ENCODE measurements at places on chromosomes 2 and 18. TPM values are rescaled to one million over a fixed set of nuclear protein-coding genes. Genes with fewer than 3 reads are reported as not detected.

DNA sequence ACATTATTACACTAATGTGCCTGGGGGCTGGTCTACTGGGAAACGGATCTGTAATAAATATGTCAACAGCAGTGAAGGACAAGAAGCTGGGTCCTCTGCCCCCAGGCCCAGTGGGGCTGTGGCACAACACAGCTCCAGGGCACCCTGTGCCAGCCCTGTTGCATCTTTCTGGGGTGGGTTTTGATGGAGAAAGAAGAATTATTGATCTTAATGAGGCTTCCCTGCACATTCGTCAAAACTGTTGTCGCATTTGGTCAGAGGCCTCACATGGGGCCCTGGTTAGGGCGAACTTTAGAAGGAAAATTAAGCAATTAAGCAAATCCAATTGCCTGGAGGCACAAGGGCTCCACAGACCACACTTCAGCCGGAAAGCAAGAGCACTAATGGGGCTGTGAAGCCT is 30.0 kb upstream of the TWIST2 start:
- no peak for DNase-seq

SERPINB11 gene
- total RNA-seq = not detected

ALPG gene
- total RNA-seq = not detected

- DNase-seq = no peak
Observed at GRCh38 chr18:69617888-69618287, 217.2 kb downstream of the DOK6 start.

GRCh38 chr2:238942080-238942725 is 94.3 kb downstream of the TWIST2 start:
- DNase-seq = no peak

UGT1A10 gene
- total RNA-seq = not detected

DNA sequence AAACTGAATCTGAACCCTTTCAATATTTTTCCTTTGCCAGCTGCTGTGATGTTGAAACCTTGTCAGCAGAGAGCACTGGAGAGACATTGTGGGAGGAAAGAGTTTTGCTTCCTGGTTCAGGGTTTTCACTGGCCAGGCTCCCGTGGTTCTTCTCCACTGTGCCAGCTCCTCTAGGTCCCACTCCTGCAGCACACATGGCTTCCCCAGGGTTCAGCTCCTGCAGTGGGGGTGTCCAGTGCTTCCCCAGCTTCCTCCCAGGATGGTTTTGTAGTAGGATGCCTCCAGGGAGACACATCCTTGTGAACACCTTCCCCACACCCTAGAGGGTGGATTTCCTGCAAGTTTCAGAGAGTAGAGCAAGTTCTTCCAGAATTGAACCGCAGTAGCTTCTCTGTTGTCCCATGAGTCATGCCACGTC is 24.0 kb upstream of the SULT1C3 start:
- peak; percentile 68 for DNase-seq

DNA sequence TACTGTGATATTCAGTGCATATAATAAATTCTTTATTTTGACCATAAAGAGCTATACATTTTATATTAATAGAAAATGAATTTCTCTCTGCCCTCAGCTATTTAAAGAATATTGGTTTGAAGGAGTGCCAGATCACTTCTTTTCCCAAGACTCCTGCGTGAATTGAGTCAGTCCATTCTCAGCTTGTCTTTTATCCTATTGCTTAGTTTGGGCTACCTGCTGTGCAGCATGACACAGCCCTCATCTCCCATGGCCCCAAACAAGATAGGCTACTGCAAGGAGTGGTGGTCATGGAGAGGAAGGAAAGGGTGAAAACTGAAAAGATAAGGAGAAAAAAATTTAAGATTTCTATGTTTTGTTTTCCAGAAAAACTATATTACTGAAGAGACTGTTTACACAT is 10.1 kb upstream of the FBXO11 start:
- DNase-seq = no peak

C2orf78 gene
- not detected for total RNA-seq

SNTG2 gene
- total RNA-seq = not detected

DNA sequence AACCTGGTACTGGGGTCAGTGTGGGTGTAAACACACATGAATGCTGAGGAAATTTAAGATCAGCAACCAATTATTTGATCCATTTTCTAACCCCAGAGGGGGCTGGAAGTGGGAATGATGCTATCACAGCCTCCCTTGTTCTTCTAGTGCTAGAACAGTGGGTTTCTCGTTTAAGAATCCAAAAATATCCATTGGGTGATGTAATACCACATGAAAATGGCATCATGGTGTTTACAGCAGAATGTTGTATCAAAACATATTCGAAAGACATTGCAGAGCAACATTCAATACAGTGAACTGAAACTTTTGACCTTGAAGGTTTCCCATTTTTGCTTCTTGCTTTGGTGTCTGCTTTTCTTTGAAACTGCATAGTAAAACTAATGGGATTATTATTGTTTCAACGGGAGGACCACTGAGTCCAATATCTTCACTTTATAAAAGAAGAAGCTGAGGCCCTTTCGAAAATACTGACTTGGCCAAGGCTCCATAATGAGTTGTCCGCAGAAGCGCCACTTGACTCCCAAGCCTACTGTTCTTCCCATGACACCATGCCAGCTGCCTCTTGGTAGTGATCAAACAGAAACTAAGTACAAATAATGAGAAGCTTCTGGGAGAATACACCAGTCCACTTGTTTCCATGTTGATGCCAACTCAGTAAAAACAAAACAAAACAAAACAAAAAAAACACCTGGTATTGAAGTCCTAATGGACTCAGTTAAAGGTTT is 106.1 kb downstream of the COLEC12 start:
- no peak for DNase-seq

- DNase-seq = no peak
Observed at GRCh38 chr18:28041366-28041765, 135.6 kb downstream of the CDH2 start.

DNA sequence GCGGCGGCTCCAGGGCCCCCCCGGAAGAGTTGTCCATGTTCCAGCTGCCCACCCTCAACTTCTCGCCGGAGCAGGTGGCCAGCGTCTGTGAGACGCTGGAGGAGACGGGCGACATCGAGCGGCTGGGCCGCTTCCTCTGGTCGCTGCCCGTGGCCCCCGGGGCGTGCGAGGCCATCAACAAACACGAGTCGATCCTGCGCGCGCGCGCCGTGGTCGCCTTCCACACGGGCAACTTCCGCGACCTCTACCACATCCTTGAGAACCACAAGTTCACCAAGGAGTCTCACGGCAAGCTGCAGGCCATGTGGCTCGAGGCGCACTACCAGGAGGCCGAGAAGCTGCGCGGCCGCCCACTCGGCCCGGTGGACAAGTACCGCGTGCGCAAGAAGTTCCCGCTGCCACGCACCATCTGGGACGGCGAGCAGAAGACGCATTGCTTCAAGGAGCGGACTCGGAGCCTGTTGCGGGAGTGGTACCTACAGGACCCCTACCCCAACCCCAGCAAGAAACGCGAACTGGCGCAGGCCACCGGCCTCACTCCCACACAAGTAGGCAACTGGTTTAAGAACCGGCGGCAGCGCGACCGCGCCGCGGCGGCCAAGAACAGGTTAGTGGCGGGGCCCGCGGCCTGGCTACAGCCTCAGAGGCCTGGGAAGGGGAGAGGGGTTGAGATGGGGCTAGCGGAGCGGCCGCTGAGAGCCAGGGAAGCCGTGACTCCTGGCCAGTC is 965 bp downstream of the SIX3 start:
- no peak for DNase-seq

DNA sequence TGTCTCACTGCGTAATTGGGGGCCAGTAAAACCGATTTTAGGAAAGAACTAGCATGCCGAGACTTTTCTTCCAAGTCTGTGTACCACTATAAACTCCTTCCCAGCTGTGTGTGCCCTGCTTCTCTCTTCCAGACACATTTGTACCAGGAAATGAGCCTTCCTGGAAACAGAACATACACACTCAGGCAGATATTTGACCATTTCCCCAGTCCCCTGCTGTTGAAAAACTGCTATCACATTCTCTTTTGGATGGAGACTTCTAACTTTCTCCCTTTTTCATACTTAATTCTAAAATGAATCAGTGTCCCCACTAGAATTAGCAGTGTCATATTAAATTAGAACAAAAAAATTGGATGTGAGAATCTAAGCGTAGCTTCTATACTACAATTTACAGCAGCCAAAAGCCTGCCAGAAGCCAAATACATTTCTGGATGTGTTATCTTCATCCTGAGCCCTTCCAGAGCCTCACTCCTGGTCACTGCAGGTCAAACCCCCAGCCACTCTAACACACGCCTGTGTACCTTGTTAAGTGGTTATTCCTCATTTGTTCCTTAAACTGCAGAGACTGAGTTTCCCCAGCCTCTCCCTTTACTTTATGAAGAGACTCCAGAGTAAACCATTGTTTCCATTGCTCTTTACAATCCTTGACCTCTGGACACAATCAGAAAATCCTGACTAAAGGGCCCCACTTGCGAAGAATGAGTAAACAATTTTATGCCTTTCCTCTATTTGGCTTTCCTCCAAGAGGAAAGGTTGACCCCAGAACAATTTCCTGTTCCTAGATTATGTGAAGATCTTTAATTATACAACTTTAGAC is 20.4 kb downstream of the DSG4 start:
- no peak for DNase-seq

DNA sequence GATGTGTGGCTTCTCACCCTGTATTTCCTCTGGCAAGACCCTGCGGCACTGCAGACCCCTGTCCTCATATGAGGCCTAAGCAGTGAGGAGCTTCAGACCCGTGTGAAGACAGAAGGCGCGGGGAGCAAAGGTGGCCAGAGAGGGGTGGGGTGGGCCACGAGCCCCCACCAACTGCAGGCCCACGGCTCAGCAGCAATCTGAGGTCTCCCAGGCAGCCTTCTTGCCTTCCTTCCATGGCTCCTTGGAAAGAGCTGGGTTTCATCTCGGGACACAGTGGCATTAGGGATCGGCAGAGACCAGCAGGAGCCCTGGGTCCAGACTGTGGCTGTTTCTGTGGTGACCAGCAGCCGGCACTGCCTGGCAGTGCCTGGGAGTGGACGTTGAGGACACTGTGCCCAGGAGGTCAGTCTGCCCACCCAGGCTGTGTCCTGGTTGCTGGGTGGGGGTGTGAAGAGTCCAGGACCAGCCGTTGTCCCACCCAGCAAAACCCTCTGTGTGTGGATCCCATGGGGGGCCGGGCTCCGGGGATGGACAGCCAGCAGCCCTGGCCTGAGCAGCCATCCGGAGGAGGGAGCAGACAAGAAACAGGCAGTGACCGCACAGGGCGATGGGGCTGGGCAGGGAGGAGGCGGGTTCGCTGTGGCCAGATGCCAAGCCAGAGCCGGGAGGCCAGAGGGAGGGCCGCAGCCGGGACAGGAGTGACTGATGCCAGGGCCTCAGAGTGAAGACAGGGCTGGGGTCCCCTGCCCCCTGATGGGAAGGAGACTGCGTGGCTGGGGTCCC is 73.8 kb downstream of the RRM2 start:
- DNase-seq = no peak

CD28 gene
- total RNA-seq = not detected

GRCh38 chr2:215171151-215171550 is 32.7 kb upstream of the ABCA12 start:
- peak; percentile 2 for DNase-seq

GRCh38 chr18:5466256-5466655 is 77.5 kb downstream of the EPB41L3 start:
- peak; percentile 88 for DNase-seq

GRCh38 chr18:55932675-55933074 is 344.7 kb upstream of the TCF4 start:
- DNase-seq = no peak

LGALSL gene
- total RNA-seq = 12.2 TPM

DNA sequence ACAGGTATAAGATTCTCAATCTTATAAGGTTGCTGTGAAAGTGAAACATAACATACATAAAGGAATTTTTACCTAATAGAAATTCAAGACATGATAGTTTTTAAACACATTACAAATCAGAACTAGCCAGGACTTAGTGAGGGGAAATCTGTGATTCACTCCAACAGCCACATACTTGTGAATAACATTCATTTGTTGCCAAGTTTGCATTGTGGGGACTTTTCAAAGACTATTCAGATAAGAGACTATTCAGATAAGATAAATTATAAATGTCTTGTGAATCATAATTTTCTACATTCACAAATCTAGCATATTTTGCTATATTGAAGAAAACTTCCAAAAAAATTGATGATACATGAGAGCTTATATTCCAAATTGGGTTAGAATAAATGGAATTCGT is 345.3 kb upstream of the CDH20 start:
- DNase-seq = no peak

DNA sequence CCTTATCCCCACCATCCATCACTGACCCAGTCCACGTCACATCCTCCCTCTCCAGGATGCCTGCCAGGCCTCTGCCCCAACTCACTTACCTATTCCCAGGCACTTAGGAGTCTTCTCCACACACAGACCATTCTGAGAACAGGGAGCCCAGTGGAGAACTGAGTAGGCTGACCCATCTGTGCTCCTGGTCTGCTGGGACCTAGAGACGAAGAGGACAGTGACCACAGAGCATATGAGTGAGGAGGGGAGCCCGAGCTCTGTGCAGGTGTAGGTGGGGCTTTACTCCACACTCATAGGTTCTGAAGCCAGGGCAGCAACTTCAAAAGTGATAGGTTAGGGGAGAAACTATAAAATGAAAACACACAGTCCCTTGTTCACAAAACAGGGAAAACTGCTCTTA is 130.0 kb downstream of the NDUFA10 start:
- no peak for DNase-seq

DNA sequence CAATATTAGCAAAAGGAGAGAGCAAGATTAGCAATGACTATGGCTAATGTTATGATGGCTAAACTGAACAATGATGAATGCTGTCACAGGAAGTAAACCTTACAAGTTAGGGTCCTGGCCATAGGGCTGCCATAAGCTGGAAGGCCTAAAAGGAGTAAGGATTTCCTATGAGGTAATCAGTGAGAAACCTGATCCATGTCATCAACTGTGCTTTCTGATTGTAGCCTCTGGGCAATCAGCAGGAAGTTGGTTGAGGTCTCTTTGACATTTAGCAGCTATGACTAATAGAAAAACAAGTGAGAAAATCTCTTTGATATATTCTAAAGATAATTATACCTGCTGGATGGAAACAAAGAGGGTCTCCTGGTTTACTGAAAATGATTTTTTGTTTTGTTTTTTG is 193.0 kb downstream of the RAB3GAP1 start:
- peak; percentile 43 for DNase-seq

DNA sequence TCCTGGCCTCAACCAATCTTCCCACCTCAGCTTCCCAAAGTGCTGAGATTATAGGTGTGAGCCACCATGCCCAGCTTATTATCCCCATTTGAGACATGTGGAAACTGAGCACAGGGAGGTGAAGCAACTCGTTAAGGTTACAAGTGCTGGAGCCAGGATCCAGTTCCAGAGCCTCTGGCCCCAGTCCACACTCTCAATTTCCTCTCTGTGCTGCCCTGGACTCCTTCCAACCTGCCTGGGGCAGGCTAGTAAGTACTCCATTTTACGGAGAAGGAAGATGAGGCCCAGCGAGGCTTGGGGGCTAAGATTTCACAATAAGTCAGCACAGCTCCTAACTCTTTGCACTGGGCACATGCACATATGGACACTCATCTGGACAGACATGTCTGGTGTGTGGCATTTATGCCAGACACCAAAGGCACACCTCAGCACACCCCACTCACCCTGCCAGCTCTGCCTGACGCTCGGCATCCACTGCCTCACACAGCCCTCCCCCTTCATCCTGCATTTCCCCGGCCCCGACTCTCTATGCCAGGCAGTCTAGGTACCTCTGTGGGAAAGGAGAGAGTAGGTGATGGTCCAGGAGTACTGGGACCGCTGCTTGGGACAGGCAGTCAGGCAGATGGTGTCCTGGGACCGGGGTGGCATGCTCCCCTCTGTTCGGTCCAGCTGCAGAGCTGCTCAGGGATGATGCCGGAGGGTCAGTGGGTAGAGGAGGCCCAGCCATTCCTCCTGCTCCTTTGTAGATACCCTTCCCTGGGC is 20.5 kb downstream of the CFAP65 start:
- DNase-seq = no peak

DOCK10 gene
- total RNA-seq = 36.8 TPM
